ENCODE measurements at places on chromosomes 1 and 21. TPM values are rescaled to one million over a fixed set of nuclear protein-coding genes. Genes with fewer than 3 reads are reported as not detected.

- DNase-seq: no peak
Observed at GRCh38 chr1:159829273-159829634, 2.6 kb downstream of the SLAMF8 start.

DNA sequence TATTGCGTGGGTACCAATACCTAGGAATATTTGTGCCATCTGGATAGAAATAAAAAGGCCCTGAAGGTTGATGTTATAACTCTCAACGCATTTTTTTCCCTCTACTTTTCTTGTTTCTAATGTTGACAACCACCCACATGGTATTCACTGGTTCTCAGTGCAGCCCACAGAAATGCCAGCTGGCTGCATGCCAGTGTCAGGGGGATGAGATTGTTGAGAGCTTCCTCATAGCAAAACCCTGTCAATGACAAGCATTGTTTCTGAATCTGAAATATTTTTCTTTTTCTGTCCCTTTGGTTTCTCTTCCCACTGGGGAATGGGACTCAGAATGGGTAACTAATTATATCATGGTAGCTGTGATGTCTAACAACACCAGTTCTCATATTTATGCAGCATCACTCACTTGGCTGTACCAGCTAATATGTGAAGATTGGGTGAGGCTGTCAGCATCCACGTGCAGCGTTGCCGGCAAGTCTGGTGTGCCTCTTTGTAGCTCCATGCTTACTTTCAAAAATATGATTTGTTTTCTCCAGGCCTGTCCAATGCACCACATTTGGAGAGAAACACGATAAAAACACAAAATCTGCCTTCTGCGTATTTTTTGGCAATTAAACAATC lies 284.6 kb downstream of the PTBP2 start:
- no peak for DNase-seq

GRCh38 chr1:208450958-208451357 lies 206.8 kb upstream of the PLXNA2 start:
- DNase-seq: peak; percentile 91

DNA sequence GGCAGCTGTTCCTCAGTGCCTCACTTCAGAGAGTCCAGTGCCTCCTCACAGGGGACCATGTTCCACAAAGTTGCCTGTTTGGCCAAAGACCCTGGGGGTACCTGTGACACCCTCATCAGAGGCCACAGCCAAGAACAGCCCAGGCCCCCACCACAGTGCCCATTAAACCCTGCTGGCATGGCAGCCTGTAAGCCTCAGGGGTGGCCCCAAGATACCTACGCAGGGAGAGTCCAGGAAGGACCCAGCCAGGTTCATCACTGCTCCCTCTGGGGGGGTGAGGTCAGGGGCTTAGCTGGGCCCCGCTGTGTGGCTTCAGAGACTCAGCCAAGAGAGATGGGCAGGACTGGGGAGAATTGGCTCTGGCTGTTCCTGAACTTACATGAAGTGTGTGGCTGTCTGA lies 19.1 kb upstream of the PRDM16 start:
- DNase-seq: no peak

DNA sequence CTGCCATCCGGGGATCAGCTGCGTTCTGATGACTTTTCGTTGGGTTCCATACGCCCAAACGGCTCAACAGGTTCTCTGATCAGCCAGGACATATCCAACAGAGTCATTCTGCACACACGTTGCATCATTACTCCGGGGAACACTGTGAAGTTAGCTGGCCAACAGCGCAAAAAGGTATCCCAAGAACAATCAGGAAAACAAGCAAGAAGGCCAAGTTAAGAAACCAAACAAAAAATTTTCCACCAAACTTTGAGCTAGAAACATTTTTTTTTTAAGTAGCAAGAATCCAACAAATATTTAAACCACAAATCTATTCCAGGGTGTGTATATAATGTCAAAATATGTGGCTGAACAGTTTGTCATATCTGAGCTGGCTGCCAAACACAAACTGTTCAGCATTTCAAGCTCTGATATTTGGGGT lies 29.2 kb downstream of the NID1 start:
- no peak for DNase-seq

GRCh38 chr1:184298440-184299405 lies 88.1 kb upstream of the C1orf21 start:
- no peak for DNase-seq

GRCh38 chr1:156836041-156836654 lies 19.5 kb upstream of the SH2D2A start:
- DNase-seq: no peak

DNA sequence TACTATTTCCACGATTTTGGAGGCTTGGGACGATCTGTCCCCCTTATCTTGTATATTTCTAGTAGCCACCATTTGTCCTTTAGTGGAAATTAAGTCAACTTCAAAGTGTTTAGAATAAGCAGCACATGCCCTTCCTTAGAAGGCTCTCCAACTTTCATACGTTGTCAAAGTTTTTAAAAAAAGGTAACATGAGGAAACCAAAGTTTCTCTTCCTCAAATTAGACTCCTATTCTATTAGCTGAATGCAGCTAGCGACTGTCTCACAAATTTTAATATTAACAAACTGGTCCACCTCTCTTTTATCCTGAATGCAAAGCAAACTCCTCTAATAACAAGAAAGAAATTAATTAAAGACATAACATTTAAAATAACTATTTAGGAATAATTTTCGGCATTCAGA lies 6.9 kb downstream of the C1orf174 start:
- DNase-seq: no peak

- peak; percentile 67 for DNase-seq
Observed at GRCh38 chr1:244796719-244797406, 38.6 kb upstream of the COX20 start.

The AHDC1 gene
- total RNA-seq: 10.8 TPM

The KNCN gene
- not detected for total RNA-seq

Data from umbilical cord (tissue), 2 donors.